ENCODE measurements at places on chromosomes 5 and 9. TPM values are rescaled to one million over a fixed set of nuclear protein-coding genes. Genes with fewer than 3 reads are reported as not detected.

The LRRTM2 gene
- total RNA-seq = 0.11 TPM

The EMB gene
- total RNA-seq = 13.7 TPM

- H3K4me3 ChIP-seq = no peak overlapping the region
- H3K27me3 ChIP-seq = no peaks in the 10 kb centered on the region
Observed at GRCh38 chr5:126443374-126443851, 20.2 kb downstream of the GRAMD2B start.

The ANKDD1B gene
- total RNA-seq = 1.9 TPM

DNA sequence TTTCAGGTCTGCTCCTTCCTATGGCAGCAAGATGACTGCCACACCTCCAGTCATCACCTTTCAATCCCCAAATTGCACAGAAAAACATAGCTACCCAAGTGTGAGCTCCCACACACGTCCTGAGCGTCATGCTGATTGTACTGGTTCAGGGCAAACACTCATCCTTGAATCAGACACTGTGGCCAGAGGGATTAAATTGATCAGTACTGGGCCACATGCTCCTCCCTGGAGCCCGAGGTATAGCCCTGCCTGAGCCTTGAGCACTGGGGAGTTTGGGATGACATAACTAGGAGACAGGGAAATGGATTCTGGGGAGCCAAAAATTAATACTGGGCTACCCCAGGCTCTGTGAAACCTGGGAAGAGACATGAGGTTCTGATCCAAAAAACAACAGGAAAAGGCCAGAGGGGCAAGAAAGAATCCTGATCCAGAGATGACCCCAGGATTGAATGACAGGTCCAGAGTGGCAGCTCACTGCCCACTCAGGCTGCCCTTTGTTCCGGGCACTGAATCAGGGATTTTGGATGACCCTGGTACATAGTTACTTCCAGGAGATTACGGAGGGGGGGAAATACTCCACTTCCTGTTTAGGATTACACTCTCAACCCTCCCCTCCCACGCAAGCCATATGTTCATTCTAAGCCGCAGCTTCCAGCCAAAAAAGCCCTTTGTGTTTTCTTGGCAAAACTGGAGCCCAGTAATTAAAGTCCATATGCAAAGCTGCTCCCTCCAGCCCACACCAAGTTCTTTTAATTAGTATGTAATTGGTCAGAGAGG lies 141.6 kb upstream of the SPRY4 start:
- H3K36me3 ChIP-seq = no peaks in the 10 kb centered on the region
- no peaks in the 10 kb centered on the region for H3K27me3 ChIP-seq
- H3K27ac ChIP-seq = no peak overlapping the region
- peaks cover 3% of the 10 kb centered on the region for H3K4me1 ChIP-seq

All from ovary (tissue), 10 donors.